Large intestine (tissue), 12 donors: ENCODE measurements at places on chromosomes 1 and 21.

GRCh38 chr1:101587741-101588140 lies 350.9 kb downstream of the S1PR1 start:
- H3K36me3 ChIP-seq = no peaks in the 10 kb centered on the region
- no peaks in the 10 kb centered on the region for H3K4me1 ChIP-seq
- peak; percentile 39 for DNase-seq
- no peaks in the 10 kb centered on the region for H3K27me3 ChIP-seq
- H3K27ac ChIP-seq = no peak overlapping the region

DNA sequence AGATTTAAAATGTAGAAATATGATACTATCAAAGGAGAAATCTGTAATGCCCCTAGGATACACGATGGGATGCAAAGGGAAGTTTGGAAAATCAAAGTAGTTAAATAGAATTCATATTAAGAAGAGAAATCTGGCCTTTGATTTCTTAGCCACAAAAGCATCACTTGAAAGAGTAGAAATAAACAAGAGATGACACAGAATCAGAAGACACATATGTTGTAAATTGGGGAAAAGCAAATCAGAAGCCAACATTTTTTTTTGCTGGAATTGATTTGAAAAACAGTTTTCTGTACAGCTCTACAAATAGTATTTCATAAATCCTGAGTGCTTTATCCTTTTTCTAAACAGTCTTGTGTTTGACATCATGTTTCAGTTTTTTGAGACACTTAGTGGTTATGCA lies 12.4 kb upstream of the TNFSF18 start:
- no peak overlapping the region for H3K4me3 ChIP-seq
- no peaks in the 10 kb centered on the region for H3K4me1 ChIP-seq
- no peak overlapping the region for H3K27ac ChIP-seq
- no peak for DNase-seq
- no peaks in the 10 kb centered on the region for H3K27me3 ChIP-seq
- H3K36me3 ChIP-seq = no peaks in the 10 kb centered on the region

GRCh38 chr1:24803220-24803619 lies 58.0 kb downstream of the CLIC4 start:
- H3K36me3 ChIP-seq = no peaks in the 10 kb centered on the region
- no peak overlapping the region for H3K4me3 ChIP-seq
- no peaks in the 10 kb centered on the region for H3K27me3 ChIP-seq
- no peak for DNase-seq
- H3K27ac ChIP-seq = no peak overlapping the region

DNA sequence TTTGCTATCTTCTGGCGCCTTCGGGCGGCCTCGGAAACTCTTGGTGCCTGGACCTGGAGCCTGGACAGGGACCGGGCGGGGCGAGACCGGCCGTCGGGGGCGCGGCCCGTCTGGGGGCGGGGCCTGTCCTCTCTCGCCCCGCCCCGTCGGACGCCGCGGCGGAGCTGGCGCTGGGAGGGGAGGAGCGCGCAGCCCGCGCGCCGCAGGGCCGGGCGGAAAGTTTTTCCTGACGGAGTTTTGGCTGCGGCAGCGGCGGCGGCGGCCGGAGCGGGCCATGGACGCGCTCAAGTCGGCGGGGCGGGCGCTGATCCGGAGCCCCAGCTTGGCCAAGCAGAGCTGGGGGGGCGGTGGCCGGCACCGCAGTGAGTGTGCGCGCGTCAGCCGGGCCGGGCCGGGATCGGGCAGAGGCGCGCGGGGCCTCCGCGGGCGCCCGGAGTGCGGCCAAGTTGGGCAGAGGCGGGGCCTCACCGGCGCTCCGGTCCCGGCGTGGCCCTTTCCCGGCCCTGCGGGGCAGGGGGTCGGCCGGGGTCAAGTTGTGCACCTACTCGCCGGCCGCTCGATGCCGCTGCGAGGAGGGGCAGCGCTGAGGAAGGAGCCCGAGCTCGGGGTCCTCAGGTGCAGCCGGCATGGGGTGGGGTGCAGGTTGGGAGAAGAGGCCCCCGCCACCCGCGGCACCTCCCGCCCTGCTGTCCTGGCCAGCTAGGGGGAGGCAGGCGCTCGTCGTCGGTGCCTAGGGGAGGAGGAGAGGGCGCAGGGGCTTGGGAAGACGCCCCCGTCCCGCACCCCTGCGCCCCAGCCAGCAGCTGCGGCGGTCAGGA lies at the start of gene LDLRAP1:
Gene LDLRAP1 (plus strand): TSS at position 182 of the 818 bp plus-strand sequence. CDS start 93 bp downstream, at position 275.
- peaks cover 33% of the 10 kb centered on the region for H3K4me1 ChIP-seq
- H3K27ac ChIP-seq = no peak within 1 kb of the TSS
- peak within 1 kb of the TSS; percentile 74 for H3K4me3 ChIP-seq
- peak; percentile 59 for DNase-seq

DNA sequence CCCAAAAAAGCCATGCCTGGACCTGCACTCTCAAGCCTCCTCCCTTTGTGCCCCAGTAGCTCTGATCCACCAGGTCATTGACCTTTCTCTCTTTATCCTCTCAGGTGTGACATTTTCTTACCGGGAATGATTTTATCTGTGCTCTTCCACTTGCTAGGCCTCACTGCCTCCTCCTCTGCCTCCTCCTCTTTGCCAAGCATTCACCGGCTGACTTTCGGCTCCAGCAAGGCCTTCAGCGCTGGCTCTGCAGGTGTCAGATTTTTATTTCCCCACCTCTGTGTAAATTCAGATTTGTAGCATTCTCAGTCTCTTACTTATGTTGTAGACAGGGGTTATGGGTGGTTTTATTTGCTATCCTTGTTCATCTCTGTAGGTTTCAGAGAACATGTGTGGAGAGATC lies 91.5 kb downstream of the ST6GALNAC5 start:
- no peak overlapping the region for H3K4me3 ChIP-seq
- no peaks in the 10 kb centered on the region for H3K4me1 ChIP-seq
- H3K27me3 ChIP-seq = no peaks in the 10 kb centered on the region
- no peaks in the 10 kb centered on the region for H3K36me3 ChIP-seq
- H3K27ac ChIP-seq = no peak overlapping the region
- no peak for DNase-seq

DNA sequence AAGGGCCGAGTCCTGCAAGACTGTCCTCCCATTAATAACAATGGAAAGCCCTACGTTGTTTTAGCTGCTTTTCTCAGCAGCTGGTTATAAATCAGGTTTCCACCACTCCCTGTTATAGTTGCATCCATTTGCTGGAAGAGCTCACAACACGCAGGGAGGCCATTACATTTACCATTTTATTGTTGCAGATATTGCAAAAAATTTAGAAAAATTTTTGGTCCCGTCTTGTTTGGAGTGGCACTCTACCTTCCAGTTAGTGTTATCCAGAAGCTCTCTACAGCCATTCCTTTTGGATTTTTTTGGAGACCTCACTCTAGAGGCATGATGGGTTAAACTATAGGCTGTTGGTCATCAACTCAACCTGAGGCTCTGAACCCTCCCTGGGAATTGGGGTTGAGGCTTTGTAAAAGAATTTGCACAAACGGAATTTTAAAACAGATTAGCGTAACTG lies 1532.1 kb upstream of the TPTE start:
- no peak overlapping the region for H3K27ac ChIP-seq
- no peak for DNase-seq
- H3K4me1 ChIP-seq = no peaks in the 10 kb centered on the region
- H3K27me3 ChIP-seq = no peaks in the 10 kb centered on the region
- H3K36me3 ChIP-seq = no peaks in the 10 kb centered on the region

GRCh38 chr1:193310564-193310963 lies 124.2 kb upstream of the B3GALT2 start:
- no peaks in the 10 kb centered on the region for H3K27me3 ChIP-seq
- no peaks in the 10 kb centered on the region for H3K36me3 ChIP-seq
- peaks cover 52% of the 10 kb centered on the region for H3K4me1 ChIP-seq

DNA sequence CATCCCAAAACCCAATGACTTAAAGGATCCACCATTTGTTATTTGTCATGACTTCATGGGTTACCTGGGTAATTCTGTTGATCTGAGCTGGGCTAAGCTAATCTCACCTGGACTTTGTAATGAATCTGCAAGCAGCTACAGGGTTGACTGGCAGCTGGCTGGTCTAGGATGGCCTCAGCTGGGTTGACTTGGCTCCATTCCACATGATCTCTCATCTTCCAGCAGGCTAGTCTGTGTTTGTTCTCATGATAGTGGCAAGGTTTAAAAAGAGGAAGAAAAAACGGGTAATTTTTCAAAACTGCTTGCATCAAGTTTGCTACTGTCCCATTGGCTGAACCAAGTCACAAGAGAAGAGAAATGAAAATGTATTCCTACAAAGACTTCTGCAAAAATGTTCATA lies 24.8 kb upstream of the ZMYM4 start:
- H3K27me3 ChIP-seq = no peaks in the 10 kb centered on the region
- peak; percentile 96 for DNase-seq
- no peaks in the 10 kb centered on the region for H3K4me1 ChIP-seq
- no peak overlapping the region for H3K4me3 ChIP-seq

DNA sequence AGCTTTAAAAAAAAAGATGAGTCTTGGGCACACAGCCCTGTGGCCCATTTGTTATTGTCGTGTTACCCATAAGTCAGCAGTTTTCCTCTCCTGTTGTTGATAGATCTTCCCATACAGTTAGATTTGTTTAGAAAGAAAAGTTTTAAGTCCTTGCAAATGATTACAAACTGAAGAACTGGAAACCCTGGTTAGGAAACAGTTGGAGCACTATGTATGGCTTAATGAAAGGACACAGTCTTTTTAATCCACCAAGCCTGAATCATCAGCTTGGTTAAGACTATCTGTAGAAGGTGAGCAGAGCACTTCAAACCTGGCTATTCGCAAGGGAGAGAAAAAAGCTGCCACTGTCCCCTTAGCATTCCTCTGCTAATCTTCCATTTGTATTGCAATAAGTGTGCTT lies 241.0 kb downstream of the DISC1 start:
- H3K36me3 ChIP-seq = no peaks in the 10 kb centered on the region
- no peaks in the 10 kb centered on the region for H3K27me3 ChIP-seq
- peaks cover 2% of the 10 kb centered on the region for H3K4me1 ChIP-seq

DNA sequence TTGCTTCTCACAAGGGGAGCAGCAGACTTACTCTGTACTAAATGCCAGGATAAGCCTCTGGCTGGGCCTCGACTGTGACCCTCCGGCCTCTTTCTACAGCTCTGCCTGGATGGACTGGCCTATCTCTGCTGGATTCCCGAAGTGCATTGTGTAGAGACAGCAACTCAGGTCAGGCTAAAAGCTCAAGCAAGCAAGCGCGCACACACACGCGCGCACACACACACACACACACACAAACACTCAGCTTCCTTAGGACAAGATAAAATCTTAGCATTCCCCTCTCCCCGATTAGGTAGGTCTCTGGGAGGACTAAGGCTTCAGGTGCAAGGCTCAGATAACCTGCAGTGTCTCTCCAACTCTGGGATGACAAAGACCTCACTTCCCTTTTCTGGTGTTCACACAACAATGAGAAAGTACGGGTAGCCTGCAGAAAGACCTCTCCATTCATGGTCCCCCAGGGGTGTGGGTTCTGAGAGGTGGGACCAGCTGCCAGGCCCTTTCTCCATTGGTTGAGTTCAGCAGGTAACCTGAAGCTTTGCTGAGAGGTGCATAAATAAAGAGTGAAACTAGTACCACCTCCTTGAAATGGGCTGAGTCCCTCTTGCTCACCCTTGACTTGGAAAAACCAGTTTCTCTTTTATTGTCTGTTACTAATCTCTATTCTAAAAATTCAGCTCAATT lies 155.1 kb upstream of the CAMK1G start:
- no peaks in the 10 kb centered on the region for H3K27me3 ChIP-seq
- H3K27ac ChIP-seq = no peak overlapping the region
- H3K4me1 ChIP-seq = peaks cover 42% of the 10 kb centered on the region
- H3K36me3 ChIP-seq = no peaks in the 10 kb centered on the region
- H3K4me3 ChIP-seq = no peak overlapping the region
- DNase-seq = peak; percentile 9

DNA sequence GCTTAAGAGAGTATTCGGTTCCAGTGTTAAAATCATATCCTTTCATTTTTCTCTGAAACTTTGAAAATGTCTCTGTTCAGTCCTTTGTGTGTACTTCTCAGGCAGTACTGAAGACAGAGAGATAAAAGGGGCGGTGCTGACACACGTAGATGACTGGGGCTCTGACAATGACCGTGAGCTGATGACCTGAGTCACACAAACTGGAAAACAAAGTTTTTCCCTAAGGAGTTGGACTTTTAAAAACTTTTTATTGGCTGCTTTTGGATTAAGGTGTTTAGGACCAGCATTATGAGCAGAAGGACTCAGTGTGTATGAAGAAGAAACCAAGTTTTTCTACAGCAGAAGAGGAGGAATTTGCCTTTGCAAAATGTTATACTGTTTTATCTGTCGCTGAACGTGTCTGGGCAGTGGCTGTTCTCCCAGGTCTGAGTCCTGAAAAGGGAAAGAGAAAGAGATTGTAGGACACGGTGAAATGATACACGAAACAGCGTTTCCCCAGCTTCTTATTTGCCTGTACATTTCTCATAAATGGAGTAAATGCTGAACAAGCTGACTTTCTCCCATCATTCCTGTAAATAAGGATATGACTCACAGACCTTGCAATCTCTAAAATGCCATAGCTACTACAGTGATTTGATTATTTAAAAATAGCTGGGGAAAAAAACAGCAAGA lies 51.5 kb downstream of the MAP3K7CL start:
- H3K4me1 ChIP-seq = peaks cover 18% of the 10 kb centered on the region
- H3K27ac ChIP-seq = peak overlapping the region; percentile 69
- H3K4me3 ChIP-seq = peak overlapping the region; percentile 11
- peak; percentile 72 for DNase-seq
- no peaks in the 10 kb centered on the region for H3K36me3 ChIP-seq

- H3K4me1 ChIP-seq = peaks cover 29% of the 10 kb centered on the region
- peaks cover 39% of the 10 kb centered on the region for H3K27me3 ChIP-seq
- no peak overlapping the region for H3K4me3 ChIP-seq
- DNase-seq = no peak
- no peaks in the 10 kb centered on the region for H3K36me3 ChIP-seq
- H3K27ac ChIP-seq = no peak overlapping the region
These were observed 4.1 kb downstream of the RNF223 start for GRCh38 chr1:1069711-1070676.

DNA sequence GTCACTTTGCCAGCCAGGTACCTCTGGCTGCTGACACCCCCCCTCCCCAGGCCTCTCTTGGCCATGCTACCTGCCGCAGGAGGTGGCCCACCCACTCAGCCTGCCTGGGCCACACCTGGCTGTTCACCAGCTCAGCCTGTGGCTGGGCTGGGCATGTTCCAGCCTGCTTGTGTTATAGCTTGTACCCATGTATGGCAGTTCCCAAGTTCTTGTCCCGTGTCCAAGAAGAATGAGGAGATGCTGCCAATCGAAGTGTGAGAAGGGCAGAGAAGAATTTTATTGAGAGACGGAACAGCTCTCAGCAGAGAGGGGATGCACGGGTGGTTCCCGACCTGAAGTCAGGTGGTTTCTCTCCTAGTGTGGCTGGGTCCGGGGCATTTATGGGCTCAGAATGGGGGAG lies 3.9 kb upstream of the MMEL1 start:
- no peak overlapping the region for H3K4me3 ChIP-seq
- no peaks in the 10 kb centered on the region for H3K36me3 ChIP-seq
- H3K27ac ChIP-seq = no peak overlapping the region
- no peak for DNase-seq
- no peaks in the 10 kb centered on the region for H3K27me3 ChIP-seq
